Brain microvascular endothelial cell (primary cell): ENCODE measurements at places on chromosomes 5 and 9.

DNA sequence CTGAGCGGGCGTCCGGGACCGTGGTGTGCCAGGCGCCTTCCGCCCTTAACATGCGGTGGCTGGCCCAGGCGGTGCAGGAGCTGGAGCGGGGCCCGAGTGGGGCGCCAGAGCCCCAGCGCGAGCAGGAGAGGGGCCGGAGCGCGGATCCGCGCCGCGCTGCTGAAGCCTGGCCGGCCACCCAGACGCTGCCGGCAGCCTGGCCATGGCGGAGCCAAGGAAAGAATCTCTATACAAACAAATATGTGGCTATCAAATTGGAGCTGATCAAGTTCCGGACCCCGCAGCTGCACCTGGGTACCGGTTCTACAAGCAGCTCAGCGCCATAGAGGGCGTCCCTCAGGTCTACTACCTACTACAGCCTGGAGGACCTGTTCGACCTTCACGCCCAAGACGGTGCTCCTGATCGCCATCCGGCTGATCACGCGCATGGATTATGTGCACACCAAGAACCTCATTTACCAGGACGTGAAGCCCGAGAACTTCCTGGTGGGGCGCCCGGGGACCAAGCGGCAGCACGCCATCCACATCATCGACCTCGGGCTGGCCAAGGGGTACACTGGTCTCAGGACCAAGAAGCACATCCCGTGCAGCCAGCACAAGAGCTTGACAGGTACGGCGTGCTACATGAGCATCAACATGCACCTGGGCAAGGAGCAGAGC, 55.8 kb downstream of the JAK2 start:
- no peak for DNase-seq

DNA sequence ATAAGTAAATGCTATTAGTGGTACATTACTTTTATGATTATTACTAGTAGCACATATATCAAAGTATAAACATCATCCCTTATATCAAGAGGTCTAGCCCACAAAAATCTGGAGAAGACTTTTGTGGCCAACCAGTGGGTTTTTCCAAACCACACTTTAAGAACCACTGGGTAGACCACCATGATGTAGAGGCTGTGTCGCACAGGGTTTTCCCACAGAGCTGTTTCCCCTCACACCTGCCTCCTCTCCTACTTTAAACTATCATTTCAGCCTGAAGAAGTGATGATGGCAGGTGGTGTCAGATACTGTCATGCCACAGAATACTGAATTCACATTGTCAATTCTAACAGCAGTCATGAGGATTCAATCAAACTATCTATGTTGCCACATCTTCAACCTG, 109.2 kb downstream of the FBXW11 start:
- DNase-seq, result no peak

- DNase-seq, result no peak
Measured at GRCh38 chr5:156815988-156816599, 34.0 kb upstream of the PPP1R2B start.

GRCh38 chr5:59276917-59277372, 616.6 kb downstream of the PDE4D start:
- peak; percentile 40 for DNase-seq

- DNase-seq, result no peak
Measured at GRCh38 chr9:98500337-98500919, 208.3 kb downstream of the GABBR2 start.

DNA sequence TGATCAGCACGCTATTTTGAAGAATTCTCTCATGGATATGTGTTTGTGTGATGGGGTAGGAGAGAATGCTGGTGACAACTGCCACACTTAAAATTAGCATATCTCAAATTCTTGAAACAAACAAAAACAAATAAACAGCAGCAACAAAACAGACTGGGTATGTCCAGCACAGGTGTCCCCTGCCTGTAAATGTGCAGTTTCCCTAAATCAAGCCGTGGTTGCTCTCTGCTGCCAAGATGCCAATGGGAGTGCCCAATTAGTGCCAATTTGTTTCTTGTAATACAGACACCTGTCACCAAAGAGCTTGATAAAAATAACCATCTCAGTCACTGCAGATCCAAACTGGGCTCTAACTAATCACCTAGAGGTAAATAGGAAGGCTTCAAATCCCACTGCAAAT, 144.2 kb upstream of the SMARCA2 start:
- no peak for DNase-seq
